CD4-positive, alpha-beta T cell (primary cell): ENCODE measurements at places on chromosomes 1 and 21. TPM values are rescaled to one million over a fixed set of nuclear protein-coding genes. Genes with fewer than 3 reads are reported as not detected.
A peak's percentile ranks its signal among the peaks of the same experiment; 100 is the strongest.

The ITLN2 gene
- not detected for total RNA-seq

- H3K36me3 ChIP-seq: no peaks in the 10 kb centered on the region
- H3K4me3 ChIP-seq: no peak overlapping the region
- no peaks in the 10 kb centered on the region for H3K4me1 ChIP-seq
Observed at GRCh38 chr1:185449378-185450059, 132.5 kb upstream of the IVNS1ABP start.

GRCh38 chr1:203091761-203092330 is 6.0 kb upstream of the MYOG start:
- H3K4me1 ChIP-seq: no peaks in the 10 kb centered on the region
- H3K36me3 ChIP-seq: no peaks in the 10 kb centered on the region
- DNase-seq: no peak
- H3K27me3 ChIP-seq: peaks cover 5% of the 10 kb centered on the region
- no peak overlapping the region for H3K4me3 ChIP-seq

DNA sequence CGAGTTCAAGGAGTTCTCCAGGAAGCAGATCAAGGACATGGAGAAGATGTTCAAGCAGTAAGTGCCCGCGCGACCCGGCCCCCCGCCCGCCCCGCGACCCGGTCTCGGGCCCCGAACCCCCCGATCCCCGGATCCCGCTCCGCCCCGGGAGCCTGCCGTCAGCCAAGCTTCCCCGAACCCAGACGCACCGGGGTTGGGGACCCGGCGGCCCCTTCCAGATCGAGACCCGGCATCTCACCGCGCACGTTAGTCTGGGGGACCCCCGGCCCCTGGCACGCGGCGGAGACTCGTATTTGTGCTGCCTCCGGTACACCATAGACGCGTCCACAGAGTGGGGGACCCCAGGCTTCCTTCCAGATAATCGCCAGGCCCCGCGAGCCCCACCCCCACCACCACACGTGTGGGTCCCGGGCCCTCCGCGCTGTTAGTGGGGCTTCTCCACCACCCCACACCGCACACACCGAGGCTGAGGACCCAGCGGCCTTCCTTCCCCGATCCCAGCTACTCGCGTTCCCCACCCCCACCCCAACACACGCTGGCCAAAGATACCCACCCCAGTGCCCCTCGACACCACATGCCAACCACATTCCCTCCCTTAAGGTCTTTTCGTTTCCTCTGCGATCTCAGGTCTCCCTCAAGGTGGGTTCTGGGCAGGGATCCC is 665 bp downstream of the EFHD2 start:
- peak overlapping the region; percentile 94 for H3K4me3 ChIP-seq
- H3K4me1 ChIP-seq: peaks cover 69% of the 10 kb centered on the region
- peaks cover 8% of the 10 kb centered on the region for H3K36me3 ChIP-seq
- no peaks in the 10 kb centered on the region for H3K27me3 ChIP-seq

GRCh38 chr1:180585994-180586359 is 27.2 kb downstream of the OVAAL start:
- H3K36me3 ChIP-seq: no peaks in the 10 kb centered on the region
- DNase-seq: no peak
- no peak overlapping the region for H3K4me3 ChIP-seq
- H3K27ac ChIP-seq: no peak overlapping the region
- H3K27me3 ChIP-seq: no peaks in the 10 kb centered on the region

DNA sequence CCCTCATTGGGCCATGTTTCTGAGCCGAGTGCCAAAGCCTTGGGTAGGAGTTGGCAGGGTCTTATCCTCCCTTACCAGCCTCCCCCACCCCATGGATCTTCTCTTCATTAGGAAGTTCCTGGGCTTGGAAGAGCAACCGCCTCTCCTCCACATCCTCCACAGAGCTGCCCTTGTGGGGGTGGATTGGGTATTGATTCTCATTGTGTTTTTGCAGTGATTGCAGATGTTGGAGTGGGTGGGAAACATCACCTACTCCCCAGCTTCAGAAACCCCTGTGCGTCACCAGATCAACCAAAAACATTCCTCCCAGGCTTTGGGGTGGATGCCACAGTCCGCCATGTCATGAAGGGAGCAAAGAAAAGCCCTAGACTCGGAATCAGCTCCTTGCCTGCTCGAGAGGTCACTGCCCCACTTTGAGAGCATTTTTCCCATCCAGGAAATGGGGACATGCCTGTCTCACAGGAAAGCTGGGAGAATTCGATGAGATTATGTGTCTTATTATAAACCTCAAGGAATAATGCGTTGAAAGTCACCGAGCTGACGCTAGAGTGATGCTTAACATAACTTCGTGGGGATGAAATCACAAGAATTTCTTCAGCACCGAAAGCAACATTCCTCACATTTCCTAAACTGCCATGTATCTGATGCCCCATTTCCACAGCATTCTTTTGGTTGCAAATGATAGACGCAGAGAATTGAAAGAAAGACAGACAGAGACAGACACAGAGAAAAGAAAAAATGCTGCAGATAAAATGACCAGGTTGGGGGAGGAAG is 44.7 kb upstream of the ZBTB40 start:
- DNase-seq: no peak
- H3K4me1 ChIP-seq: no peaks in the 10 kb centered on the region
- H3K4me3 ChIP-seq: no peak overlapping the region

The OLFM3 gene
- total RNA-seq: not detected

The DNM3 gene
- total RNA-seq: 1.6 TPM

The USH2A gene
- not detected for total RNA-seq

The PTPRC gene
- total RNA-seq: 698 TPM

The FAM72D gene
- not detected for total RNA-seq

The CD48 gene
- total RNA-seq: 395 TPM

- peaks cover 34% of the 10 kb centered on the region for H3K36me3 ChIP-seq
- peaks cover 20% of the 10 kb centered on the region for H3K4me1 ChIP-seq
- no peak overlapping the region for H3K27ac ChIP-seq
- no peak for DNase-seq
Observed at GRCh38 chr1:62439652-62440371, 3.0 kb downstream of the USP1 start.

The PRRX1 gene
- total RNA-seq: not detected

The CLCNKA gene
- not detected for total RNA-seq

- H3K27me3 ChIP-seq: no peaks in the 10 kb centered on the region
- no peak for DNase-seq
- H3K4me1 ChIP-seq: peaks cover 44% of the 10 kb centered on the region
- no peak overlapping the region for H3K4me3 ChIP-seq
- H3K36me3 ChIP-seq: no peaks in the 10 kb centered on the region
Observed at GRCh38 chr1:19650416-19651140, 6.5 kb downstream of the NBL1 start.

DNA sequence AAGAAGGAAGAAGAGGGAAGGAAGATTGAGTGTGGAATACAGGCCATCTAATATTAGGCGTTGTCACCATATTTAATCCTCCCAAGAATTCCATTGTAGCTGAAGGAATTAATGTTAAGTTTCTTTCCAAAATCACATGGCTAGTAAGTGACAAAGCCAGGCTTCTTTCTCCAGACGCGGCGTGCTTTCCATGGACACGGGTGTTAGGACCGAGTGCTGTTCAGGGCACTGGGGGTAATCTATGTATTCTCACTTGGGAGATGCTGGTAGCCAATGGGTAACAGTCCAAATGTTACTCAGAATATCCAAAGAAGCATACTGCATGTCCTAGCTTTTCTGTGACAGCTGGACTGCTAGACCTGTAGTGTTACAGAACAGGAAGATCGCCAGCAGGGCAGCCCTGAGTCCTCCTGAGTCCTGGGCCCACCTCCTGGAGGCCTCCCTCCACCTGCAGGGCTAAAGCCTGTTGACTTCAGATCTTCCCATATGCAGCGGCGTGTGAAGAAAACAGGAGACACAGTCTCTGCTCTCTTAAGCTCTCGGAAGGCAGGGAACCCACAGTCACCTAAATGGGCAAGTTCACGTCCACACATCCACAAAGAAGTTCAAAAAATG is 5.3 kb downstream of the IGSF9 start:
- peaks cover 23% of the 10 kb centered on the region for H3K27me3 ChIP-seq
- peaks cover 25% of the 10 kb centered on the region for H3K4me1 ChIP-seq
- H3K4me3 ChIP-seq: no peak overlapping the region
- no peaks in the 10 kb centered on the region for H3K36me3 ChIP-seq

DNA sequence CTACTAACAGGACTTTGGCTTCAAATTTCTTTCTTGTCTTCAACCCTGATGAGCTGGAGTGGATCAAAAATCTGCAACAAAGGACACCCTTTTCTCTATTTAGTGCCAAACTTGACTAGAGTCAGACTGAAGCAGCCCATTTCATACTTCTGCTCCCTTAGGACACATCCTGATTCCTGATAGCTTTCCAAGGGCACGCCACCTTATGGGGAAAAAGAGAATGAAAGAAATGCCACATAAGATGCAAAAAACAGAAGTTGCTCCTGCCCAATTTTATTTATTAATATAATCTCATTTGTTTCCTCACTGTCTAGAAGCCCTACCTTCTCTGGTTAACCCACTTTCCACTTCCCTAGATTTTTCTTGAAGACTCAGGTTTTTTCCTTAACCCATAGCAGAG is 72.7 kb upstream of the NBPF4 start:
- no peak overlapping the region for H3K4me3 ChIP-seq
- no peaks in the 10 kb centered on the region for H3K36me3 ChIP-seq
- no peak overlapping the region for H3K27ac ChIP-seq
- H3K4me1 ChIP-seq: no peaks in the 10 kb centered on the region
- peaks cover 12% of the 10 kb centered on the region for H3K27me3 ChIP-seq
